CD4-positive, alpha-beta T cell treated with Interleukin-12 subunit alpha and Interleukin-12 subunit beta, for 1 hour (primary cell): ENCODE measurements at places on chromosomes 2 and 18.

DNA sequence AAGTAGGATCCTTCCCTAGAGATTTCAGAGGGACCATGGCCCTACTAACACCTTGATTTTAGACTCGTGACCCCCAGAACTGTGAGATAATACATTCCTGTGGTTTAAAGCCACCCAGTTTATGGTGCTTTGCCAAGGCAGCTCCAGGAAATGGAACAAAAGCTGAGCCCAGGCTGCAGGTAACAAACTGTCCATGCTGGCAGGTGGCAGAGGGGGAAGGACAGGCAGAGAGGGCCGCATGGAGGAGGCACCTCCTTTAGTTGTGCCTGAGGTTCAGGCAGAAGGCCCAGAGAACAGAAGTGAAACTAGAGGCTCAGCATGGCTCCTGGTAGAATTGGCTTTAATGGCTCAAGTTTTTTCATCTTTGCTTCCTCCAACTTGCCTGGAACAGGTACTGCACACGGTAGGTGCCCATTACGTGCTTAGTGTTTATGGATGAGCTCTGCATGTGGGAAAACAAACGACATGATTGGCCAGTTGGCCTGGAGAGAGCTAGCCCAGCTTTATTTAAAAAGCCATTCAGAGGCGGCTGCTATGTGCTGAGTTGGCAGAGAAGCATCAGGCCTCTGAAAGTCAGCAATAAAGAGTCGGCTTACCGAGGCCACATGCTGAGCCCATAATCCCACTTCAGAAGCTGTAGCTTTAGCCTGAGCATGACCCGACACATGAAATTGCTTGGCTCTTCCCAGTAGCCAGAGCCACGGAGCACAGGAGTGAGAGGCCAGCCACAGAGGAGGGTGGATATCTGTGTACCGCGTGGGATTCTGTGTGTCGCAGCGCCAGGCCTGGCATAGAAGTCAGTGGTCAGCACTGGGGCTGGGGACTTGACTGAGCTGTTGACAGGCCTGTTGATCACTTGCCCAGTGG is 36.5 kb downstream of the HS1BP3 start:
- no peak for DNase-seq

GRCh38 chr2:129779783-129780182 is 199.7 kb upstream of the RAB6C start:
- no peak for DNase-seq

- no peak for DNase-seq
Observed at GRCh38 chr2:41482659-41483058, 565.2 kb upstream of the PKDCC start.

DNA sequence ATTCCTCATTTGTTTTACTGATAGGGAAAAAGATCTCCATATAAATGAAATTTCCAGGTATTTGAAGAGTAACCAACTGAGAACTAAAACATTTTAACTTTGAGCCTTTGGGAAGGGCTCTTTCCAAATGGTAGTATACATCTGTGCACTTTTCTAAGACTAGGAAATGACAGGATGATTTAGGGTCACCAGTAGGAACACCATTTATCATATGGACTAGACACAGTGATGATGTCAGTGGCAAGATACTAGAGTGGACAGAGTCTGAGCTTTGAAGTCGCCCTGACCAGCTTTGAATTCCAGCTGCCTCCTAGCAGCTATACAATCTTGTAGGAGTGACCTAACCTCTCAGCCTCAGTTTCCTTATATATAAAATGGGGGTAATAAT is 56.4 kb downstream of the E2F6 start:
- DNase-seq, result no peak

- no peak for DNase-seq
Observed at GRCh38 chr18:79942211-79942610, 9.2 kb downstream of the SLC66A2 start.
